ENCODE measurements at places on chromosomes 4 and X.

DNA sequence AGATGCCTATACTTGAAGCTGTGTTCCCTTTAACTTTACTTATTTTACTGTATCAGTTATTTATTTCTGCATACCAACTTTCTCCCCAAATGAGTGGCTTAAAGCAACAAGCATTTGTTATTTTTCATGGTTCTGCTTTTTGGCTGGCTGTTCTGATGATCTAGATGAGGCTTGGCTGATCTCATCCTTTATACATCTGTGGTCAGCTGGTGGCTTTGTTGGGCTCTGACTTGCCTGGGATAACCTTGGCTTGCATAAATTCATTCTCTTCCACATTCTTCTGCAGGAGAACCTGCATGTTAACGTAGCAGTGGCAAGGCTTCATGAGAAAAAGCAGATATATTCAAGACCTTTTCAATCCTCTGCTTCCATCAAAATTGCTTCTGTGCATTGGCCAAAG, 1317.6 kb downstream of the ADGRL3 start:
- peak; percentile 1 for DNase-seq

DNA sequence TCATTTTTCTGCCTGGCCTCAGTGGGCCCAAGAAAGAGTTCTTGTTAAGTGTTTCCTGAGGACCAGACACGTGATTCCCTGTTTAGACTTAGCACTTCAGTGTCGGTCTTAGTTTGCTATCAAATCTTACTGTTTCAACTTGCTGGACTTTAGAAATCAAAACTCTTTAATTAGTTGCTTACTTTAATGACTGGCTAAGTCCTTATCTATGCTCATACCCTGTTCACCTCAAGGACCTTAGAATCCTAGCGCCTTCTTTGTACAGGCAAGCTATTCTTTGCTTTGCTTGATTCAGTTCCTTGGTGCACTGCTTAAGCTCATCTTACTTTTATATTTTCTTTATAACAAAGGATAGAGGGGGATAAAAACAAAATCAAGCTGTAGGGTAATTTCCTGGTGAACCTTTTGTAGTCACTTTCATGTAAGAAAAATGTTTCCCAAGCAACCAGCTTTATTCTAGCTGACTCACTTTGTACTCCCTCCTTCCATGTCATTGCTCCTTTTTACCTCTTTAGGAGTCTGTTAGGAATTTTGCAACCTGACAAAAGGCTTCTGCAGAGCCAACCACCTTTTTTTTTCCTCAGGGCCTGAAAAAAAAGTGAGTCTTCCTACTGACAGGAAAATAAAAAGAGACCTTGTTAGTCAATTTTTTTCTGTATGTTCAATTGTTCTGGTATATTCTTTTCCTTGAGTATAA, 14.7 kb downstream of the WDR44 start:
- peak; percentile 34 for DNase-seq

- peak; percentile 32 for DNase-seq
Observed at GRCh38 chr4:123449362-123449761, 52.8 kb downstream of the SPRY1 start.

GRCh38 chrX:112759512-112759911, 79.8 kb upstream of the LHFPL1 start:
- no peak for DNase-seq

GRCh38 chr4:1550122-1551070, 133.7 kb downstream of the FAM53A start:
- no peak for DNase-seq

- no peak for DNase-seq
Observed at GRCh38 chr4:123994917-123995316, 598.3 kb downstream of the SPRY1 start.

Measured in choroid plexus epithelial cell (primary cell).